Suppressor macrophage treated with lipopolysaccharide for 4 hours (primary cell): ENCODE measurements at places on chromosomes 1 and 21.

DNA sequence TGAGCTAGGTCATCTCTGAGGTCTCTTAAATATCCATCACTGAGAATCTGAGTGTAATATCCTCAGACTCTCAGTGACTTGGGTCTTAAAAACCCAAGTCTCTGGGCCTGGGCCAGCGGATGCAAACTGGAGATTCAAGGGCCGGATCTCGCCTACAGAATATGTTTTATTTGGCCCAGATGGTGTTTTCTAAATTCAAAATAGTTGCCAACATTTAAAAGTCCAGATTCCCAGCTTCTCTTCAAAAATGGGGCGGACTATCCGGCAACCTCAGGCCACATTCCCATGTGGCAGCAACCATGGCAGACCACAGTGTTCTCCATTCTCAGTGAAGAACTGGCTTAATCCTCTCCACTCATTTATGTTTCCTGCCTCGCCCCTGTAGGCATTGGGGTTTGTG is 12.7 kb upstream of the HEYL start:
- no peak for DNase-seq

DNA sequence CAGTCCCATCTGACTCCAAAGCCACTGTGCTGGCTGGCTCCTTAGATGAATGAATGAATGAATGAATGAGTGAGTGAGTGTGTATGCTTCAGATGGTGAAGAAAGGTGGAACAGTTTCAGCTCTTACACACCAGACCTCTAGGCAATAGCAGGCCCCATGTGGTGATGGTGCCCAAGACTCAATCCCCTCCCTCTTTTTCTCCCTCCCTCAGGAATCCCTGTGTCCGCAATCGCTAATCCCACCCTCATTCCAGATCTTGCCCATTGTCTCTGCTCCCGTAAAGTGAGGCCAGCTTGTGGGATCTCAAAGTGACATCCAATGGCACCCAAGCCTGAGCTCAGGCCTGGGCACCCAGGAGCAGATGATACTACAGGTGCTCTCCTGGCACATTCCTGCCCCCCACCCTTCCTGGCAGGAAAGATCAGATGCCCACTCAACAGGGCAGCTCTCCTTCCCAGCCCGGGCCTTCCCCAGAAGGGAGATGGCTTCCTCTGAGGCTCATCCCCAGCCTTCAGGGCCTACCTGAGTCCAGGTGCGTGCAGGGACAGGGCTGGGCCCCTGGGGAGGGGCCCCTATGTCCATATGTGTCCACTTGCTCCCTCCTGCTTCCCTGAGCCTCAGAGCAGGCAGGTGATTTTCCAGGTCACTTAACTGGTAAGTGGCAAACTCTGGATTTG is 106.4 kb downstream of the HMGB4 start:
- no peak for DNase-seq

- no peak for DNase-seq
Measured at GRCh38 chr1:228046421-228047182, 35.9 kb upstream of the ARF1 start.

DNA sequence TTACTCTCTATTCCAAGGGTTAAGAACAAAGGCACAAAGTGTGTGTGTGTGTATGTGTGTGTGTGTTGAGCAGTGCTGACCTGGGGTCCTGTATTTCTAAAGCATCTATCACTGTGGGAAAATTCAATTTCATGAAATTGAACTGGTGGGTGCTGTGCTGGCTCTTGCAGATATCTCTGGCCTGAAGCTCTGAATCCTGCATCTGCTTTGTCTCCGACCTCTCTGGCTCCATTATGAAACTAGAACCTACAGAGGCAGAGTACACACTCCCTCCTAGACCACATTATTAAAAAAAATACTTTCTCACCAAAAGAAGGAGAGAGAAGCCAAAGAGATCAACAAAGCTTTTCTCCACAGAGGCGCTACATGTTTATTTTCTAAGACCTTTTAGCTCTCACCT is 88.4 kb upstream of the PDE4B start:
- no peak for DNase-seq

- DNase-seq: no peak
Measured at GRCh38 chr1:29256979-29257804, 20.9 kb downstream of the PTPRU start.

GRCh38 chr1:230621324-230622030 is 20.8 kb upstream of the COG2 start:
- peak; percentile 51 for DNase-seq

- DNase-seq: no peak
Measured at GRCh38 chr1:9840176-9840575, 16.4 kb upstream of the CLSTN1 start.

DNA sequence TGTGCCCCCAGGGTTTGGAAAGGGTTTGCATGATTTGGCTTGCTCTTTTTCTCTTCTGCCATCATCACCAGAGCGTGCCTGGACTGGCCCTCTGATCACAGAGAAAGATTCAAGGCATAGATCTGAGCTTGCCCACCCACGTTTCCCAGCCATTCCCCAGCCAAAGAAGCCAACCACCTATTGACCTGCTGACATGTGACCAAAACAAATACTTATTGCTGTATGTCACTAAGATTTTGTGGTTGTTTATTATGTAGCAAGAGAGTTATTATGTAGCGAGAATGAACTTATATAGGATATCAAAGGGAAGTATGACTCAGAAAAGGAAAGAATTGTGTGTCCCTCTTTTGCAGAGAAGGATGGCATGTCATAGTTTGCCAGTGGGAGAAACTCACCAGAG is 59.9 kb downstream of the UBE2U start:
- DNase-seq: no peak

GRCh38 chr1:238484121-238484520 is 593.4 kb upstream of the ZP4 start:
- no peak for DNase-seq

GRCh38 chr1:29586991-29587745 is 350.8 kb downstream of the PTPRU start:
- DNase-seq: no peak

DNA sequence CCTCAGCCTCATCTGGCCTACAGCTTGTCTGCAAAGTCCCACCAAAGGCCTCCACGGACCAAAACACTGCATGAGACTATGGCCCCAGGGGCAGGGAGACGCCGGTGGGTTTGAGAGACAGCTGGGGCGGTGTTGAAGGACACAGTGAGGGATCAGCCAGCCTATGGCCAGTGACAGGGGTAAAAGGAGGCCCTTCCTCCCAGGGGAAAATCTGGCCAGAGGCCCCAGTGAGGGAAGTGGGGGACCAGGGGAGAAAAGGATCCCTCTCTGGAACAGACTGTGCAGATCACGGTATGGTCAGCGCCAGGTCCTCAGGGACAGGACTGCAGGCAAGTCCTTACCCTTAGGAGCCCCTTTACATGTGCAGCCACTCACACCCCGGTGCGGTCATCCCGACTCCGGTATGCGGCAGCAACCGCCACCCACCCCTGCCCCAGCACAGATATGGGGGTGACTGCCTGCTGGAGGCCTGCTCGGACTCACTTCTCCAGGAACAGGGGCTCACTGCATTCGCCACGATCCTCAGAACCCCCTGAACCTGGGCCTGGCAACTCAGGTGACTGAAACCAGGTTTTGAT is 1.3 kb downstream of the CERS2 start:
- DNase-seq: no peak

GRCh38 chr1:195511501-195511900 is 1096.7 kb downstream of the KCNT2 start:
- no peak for DNase-seq

GRCh38 chr21:32824950-32825349 is 53.4 kb upstream of the PAXBP1 start:
- no peak for DNase-seq

DNA sequence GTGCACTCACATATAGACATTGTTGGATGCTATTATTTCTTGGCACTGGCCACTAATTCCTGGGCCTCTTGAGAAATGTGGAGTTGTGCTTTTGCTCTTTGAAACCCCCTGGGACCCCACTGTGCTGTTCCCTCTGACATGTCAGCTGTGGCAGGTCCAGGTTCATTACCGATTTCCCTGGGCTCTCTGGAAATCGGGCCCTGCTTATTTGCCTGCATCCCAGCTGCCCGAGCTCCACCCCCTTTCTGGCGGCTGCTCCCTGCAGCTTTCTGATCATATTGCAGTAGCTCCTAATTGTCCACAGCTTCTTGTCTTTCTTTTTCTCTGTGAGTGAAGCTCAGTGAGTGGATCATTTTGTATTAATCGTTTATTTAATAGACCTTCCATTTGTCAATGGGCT is 183.7 kb upstream of the FAM78B start:
- DNase-seq: no peak

- no peak for DNase-seq
Measured at GRCh38 chr1:17120962-17121837, 1.9 kb upstream of the PADI2 start.

DNA sequence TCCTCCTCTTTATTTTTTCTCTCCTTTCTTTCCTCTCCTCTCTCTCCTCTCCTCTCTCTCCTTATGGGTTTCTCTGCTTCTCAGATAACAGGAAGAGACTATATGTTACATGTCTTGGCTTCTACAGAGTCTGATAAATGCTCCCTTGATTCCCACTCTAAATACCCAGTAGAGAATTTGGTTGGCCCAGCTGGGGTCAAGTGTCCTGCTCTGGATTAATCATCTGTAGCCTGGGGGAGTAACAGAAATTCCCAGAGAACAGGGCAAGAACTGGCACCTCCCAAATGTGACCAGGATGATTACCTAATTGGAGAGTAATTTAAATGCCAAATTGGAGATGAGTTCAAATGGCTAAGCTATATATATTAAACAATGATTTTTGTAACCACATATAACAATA is 146.1 kb upstream of the LMO4 start:
- no peak for DNase-seq

GRCh38 chr1:94725566-94725965 is 94.6 kb upstream of the SLC44A3 start:
- peak; percentile 43 for DNase-seq

- no peak for DNase-seq
Measured at GRCh38 chr1:243962541-243962940, 88.5 kb upstream of the ZBTB18 start.

- DNase-seq: no peak
Measured at GRCh38 chr21:38852278-38852677, 46.5 kb downstream of the ETS2 start.

DNA sequence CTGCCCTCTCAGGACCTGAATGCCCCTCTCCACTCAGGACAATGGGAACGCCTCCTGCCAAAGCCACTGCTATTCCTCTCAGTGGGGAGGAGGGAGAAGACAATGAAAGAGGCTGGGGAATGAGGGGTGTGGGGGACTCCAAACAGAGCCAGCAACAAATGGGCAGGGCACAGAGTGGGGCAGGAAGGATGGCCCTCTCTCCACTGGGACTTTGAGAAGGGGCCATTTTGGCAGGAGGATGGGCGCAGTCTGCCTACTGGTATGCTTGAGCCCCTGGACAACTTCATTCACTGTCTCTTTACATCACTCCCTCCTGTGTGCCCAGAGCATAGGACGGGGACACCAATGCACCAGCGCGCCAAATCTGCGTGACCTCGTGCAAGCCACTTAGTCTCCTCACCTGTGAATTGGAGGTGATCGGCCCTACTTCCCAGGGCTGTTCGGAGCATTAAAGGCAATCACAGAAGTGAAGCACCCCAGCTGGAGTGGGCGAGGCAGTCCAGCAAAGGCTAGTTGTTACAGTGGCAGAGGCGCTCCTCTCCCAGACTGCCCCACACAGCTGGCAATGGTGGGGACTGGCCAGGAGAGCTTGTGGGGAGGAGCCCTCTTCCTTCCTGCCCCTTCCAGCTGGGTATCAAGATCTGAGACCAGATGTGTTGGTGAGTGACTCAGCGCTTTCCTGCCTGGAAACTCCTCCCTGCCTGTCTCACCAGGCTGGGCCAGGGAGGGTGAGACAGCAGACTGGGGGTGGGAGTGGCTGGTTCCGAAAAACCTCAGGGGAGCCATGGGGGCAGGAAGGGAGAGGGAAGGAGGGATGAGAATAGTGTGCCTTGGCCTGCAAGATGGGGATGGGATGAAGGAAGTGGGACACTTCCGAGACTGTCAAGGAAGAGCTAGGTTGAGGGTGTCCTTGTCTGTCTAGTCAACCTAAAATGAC is 22.4 kb upstream of the SYNC start:
- peak; percentile 60 for DNase-seq

DNA sequence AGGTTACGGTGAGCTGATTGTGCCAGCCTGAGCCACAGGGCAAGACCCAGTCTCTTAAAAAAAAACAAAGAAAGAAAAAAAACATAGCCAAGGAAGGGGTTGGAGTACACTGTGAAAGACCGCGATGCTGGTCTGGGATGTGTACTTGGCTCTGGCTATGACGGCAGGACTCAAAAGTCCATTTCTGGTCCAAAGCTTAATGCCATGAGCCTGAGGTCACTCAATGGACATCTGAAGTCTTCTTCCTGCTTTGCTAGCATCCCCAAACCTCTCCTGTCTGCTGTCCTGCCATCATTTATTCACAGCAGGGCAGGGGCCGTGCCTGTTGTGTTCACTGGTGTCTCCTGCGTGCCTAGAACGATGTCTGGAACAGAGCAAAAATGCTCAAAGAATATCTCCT is 1.5 kb upstream of the ARHGEF10L start:
- no peak for DNase-seq

DNA sequence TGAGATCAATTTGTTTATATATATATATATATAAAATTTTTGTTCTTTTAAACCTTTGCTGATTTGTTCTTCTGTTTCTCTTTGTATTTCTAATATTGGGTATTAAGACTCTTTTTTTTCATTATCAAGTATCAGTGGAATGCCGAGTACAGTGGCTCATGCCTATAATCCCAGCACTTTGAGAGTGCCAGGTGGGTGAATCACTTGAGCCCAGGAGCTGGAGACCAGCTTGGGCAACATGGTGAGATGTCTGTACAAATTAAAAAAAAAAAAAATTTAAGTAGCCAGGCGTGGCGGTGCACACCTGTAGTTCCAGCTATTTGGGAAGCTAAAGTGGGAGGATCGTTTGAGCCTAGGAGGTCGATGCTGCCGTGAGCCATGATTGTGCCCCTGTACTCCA is 67.1 kb downstream of the MAST2 start:
- no peak for DNase-seq

- DNase-seq: peak; percentile 19
Measured at GRCh38 chr1:74504125-74504932, 8.1 kb downstream of the LRRC53 start.

DNA sequence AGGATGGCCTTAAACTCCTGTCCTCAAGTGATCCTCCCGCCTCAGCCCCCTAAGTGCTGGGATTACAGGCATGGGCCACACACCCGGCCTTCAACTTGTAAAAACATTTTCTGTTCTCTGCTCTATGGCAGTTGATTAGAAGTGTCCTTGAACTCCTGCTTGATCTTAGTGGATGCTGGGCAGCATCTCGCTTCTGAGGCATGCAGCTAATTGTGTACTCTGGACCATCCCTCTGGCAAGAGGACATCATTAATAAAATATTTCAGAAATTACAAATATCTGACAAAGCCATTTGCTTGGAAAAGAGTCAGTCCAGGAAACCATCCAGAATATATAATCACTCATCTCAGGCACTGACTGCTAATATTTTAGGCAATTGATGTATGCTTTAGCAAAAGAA is 8.1 kb downstream of the NGF start:
- DNase-seq: no peak
